ENCODE measurements at places on chromosomes 3 and 15. TPM values are rescaled to one million over a fixed set of nuclear protein-coding genes. Genes with fewer than 3 reads are reported as not detected.

Gene PYGO1
- 1.8 TPM for total RNA-seq

Gene TTLL13
- total RNA-seq: not detected

Gene ABI3BP
- total RNA-seq: 31.6 TPM

Gene SOX2
- total RNA-seq: not detected

Gene FBXL2
- total RNA-seq: 7.2 TPM

Gene ECE2
- total RNA-seq: not detected

Gene ZPLD1
- total RNA-seq: not detected

Gene SPATA12
- total RNA-seq: 0.47 TPM

Gene GPR149
- total RNA-seq: not detected

Gene IQCF5
- total RNA-seq: not detected

Gene EFHB
- not detected for total RNA-seq

Gene GOLGA6D
- total RNA-seq: not detected

Gene HTD2
- 6.9 TPM for total RNA-seq

Gene KLHL6
- not detected for total RNA-seq

Gene FOXB1
- not detected for total RNA-seq

Gene PLSCR2
- total RNA-seq: not detected

Gene CLDN11
- total RNA-seq: 32.0 TPM

- DNase-seq: no peak
Measured at GRCh38 chr3:73745526-73746191, 120.9 kb upstream of the PDZRN3 start.

DNA sequence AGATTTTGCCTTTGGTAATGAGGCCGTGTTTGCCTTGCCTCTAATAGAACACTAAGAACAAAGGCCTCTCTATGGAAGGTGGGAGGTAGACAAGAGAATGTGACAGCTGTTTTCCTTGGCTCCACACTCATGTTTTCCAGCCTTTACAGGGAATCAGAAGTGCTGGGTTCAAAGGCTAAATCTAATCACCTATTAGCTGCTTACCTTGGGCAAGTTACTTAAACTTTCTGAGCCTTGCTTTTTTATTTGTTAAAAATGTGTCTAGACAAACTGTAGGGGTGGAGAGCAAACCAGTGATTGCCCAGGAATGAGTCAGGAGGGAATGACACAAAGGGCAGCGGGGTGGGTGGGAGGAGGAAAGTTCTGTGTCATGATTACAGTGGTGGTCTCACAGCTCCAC lies 179.0 kb downstream of the P3H2 start:
- peak; percentile 65 for DNase-seq

DNA sequence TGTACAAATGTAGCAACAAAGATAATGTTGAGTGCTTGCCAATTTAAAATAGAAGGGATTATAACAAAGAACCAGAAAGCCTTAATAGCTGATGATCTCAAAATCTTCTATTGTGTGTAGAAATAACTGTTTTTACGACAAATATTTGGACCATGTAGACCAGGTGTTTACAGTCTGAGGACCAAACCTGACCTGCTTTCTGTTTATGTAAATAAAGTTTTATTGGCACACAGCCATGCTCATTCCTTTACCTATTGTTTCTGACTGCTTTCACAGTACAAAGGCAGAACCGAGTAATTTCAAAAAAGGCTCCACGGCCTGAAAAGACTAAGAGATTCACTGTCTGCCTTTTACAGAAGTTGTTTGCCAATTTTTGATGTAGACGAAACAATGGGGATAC lies 91.8 kb downstream of the GOLIM4 start:
- no peak for DNase-seq

GRCh38 chr3:52194485-52195290 lies 3.3 kb upstream of the ALAS1 start:
- no peak for DNase-seq

DNA sequence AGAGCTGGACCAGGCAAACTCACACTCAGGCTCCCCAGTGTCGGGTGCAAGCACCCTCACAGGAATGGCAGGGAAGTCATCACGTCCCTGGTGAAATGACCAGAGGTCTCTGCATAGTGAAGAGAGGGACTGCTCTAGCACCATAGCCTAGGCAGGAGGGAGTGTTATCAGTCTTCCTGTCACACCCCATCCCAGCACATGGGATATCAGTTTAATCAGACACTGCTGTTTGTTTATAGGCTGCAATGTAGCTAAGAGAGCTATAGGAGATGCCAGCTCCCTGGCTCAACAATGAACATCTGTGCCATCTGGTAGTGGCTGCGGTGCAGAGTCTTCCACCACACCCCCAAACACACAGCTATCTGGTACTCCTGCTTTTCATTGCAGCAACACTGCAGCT lies 776.6 kb downstream of the ZNF385D start:
- DNase-seq: no peak

GRCh38 chr3:9701711-9702110 lies 1.9 kb upstream of the CPNE9 start:
- no peak for DNase-seq

DNA sequence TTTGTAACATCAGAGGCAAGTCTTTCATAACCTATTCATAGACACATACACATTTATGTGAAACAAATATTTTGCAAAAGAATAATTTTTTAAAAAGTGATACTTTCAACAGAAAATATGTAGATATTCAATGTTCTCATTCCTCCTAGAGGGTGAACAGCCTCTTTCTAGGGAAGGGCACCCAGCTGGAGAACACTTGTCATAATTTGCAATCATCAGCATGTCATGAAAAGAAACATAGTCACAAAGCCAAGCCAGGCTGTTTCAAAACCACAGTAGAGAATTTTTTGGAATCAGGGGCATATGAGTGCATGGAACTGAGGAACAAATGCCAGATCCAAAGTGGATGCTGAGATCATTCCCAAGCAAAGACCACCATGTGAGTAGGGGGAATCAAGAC lies 406.9 kb upstream of the ADAMTS9 start:
- no peak for DNase-seq

DNA sequence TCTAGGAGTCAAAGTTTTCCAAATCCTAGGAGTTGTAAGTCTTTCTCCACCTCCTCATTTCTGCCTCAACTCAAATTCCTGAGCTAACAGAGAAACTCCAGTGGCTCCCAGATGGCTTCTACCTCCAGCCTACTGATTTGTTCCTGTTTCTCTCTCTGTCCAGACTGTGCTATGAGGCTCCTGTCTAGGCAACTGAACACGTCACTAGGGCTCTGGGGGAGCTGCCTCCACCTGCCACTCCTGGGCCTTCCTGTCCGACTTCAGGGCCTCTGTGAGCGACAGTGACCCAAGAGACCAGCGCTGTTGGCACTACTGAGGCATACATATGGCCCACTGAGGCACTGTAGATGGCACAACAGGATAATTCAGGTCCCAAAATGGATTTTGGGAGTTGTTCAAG lies 71.4 kb downstream of the EXOG start:
- no peak for DNase-seq

- DNase-seq: no peak
Measured at GRCh38 chr15:22874256-22874655, 35.8 kb downstream of the NIPA2 start.

DNA sequence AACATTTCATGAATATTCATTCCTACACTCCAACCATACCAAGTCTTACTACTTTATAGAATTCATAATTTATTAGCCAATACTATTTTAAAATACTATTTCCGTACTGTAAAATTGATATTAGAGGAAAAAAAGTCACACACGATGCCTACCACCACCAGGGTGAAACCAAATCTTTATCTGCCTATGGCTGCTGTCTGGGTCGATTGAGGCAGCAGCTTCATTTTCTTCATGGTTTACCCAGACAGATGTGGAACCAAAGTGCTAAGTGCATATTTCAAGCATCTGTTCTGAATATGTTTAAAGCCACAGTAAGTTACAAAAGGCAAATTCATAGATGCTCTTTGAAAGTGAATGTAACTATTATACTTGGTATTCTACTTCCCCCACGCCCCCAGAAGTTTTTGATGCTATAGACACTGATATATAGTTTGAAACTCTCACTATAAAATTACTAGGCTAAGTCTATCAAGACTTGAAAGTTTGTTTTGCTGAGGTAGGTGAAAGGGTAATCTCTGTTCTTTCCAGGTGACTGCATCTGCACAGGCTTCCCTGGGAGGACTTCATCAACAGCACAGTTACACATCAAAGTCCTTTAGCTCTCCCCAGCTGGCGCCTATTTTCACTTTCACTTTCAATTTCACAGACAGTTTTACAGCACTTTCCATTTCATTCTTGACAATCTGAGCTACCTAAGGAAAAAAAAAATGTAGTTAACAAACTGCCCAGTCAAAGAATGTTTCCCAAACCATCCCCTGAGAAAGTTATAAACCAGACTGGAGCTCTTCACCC lies 113.9 kb downstream of the POLQ start:
- peak; percentile 17 for DNase-seq

DNA sequence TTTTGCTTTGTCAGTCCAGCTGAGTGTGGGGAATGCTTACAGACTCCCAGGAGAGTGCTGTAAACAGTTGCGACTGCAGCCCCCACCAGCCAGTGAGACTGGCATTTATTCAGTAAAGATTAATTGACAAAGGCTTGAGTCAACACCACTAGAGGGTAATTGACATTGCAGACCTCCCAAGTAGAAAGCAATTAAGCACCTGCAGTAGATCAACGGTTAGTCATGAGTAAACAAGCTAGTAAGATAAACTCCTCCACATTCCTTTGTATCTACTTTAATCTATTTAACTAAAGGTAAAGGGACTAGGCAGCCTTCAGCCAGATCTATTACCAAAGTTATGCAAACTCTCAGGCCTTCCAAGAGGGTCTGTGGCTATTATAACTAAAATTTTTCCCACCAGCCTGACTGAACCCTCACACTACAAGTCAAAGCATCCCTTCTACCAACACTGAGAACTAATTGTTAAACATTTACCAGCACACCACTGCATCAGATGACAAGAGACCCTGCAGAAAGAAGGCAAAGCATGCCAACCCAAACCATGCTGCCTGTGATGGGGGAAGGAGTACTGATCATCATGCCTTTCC lies 30.5 kb upstream of the GALNT15 start:
- DNase-seq: peak; percentile 9

- DNase-seq: no peak
Measured at GRCh38 chr15:68580026-68580882, 1.5 kb downstream of the CORO2B start.

DNA sequence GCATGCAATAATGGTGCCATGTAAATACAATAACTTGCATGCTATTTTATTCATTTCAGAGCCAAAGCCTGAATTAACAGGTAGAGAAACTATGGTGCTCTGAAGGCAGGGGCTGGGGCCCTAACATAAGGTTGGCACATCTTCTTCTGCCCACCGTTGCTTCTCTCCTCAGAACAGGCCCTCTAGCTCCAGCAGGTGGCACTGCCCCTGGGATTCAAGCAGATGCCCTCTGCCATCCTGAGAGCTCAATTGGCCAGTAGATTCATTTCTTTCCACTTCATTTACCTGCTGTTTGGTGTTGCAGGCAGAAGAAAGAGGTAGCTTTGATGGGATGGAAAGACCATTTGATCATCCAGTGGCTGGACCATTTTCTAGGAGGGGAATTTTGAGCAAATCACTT lies 130.5 kb downstream of the FOXB1 start:
- peak; percentile 32 for DNase-seq

DNA sequence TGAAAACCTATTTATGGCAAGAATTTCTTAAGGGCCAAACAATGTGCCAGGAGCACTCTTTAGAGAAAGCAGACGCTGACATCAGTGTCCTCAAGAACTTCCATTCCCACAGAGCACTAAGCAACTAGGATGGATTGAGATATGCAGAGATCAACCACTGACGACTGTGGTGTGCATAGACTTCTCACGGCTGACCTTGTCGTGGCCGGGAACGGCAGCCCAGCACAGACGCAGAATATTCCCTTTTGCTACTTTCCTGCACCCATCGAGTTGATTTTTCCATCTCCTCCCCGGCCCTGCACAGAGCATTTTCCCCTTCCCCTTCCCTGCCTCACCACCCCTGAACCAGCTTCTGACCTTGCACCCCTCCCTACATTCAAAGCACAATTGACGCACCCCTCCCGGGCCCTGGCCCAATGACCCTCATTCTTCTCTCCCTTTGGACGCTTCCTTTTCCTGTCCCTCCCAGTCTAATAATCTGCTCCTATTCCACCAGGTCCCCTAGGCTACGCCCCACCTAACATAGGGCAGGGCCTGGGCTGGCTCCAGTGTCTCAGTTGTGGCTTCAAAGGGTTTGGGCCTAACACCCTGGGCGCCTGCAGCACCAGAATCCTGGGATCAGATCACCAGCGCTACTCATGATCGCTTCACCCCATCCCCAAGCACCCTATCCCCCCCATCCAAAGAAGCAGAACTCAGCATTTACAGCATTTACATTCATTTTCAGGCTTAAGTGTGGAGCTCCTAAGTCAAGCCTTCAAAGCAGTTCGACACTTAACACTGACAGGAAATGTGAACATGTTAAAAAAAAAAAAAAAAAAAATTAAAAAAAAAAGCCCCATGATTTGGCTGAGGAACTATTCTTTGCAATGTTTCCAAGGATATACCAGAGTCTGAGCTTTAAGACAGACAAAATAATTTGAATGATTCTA lies 151.2 kb downstream of the FOXP1 start:
- no peak for DNase-seq

DNA sequence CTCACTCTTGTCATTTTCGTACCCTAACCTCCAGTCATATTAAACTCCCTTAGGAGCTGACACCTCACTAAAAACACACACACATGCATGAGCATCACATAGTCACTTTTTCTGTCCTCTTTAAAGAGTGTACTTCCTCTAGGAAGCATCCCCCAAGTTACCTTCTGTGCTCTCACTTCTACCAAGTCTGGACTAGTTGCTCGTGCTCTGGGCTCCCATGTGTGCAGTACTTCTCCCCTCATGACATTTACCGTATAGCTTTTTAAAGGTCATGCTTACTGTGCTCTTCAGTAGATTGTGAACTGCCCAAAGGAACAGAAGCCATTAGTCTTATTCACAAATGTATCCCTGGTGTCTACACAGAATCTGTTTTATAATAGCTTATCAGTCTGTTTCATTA lies 42.0 kb downstream of the CRYBG3 start:
- no peak for DNase-seq

GRCh38 chr3:14137004-14137403 lies 12.2 kb downstream of the TMEM43 start:
- peak; percentile 85 for DNase-seq

GRCh38 chr3:185421577-185422232 lies 58.8 kb downstream of the MAP3K13 start:
- DNase-seq: no peak

DNA sequence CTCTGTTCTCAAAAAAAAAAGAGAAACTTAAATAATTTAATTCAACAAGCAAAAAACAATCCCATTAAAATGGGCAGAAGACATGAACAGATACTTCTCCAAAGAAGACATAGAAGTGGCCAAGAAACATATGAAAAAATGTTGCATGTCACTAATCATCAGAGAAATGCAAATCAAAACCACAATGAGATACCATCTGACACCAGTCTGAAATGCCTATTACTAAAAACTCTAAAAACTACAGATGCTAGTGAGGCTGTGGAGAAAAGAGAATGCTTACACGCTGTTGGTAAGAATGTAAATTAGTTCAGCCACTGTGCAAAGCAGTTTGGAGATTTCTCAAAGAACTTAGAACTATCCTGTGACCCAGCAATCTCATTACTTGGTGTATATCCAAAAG lies 382.9 kb downstream of the OTOL1 start:
- DNase-seq: no peak

- no peak for DNase-seq
Measured at GRCh38 chr3:50698269-50698668, 23.5 kb downstream of the DOCK3 start.
